Fibroblast of lung (primary cell): ENCODE measurements at places on chromosomes 4 and X.

GRCh38 chrX:4181782-4182407 lies 468.4 kb upstream of the PRKX start:
- DNase-seq = no peak

GRCh38 chrX:24166078-24166477 lies 16.5 kb downstream of the ZFX start:
- DNase-seq = no peak

DNA sequence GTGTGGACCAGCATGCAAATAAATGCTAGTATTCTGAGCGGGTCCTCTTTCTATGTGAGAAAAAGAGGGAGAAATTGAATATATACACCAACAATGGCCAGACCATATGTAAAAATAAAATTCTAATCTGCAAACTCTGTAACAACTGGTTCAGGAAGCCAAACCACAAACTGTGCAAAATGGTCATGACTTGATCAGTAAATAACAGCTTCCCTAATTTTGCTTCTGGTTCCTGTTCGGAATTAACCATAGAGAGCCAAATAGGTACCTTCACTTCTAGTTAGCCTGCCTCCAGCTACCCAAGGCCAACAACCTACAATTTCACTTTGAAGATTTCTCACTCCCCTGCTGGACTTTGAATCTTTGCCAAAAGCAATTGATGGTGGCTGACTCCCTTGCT lies 1313.2 kb downstream of the ADGRL3 start:
- DNase-seq = no peak

DNA sequence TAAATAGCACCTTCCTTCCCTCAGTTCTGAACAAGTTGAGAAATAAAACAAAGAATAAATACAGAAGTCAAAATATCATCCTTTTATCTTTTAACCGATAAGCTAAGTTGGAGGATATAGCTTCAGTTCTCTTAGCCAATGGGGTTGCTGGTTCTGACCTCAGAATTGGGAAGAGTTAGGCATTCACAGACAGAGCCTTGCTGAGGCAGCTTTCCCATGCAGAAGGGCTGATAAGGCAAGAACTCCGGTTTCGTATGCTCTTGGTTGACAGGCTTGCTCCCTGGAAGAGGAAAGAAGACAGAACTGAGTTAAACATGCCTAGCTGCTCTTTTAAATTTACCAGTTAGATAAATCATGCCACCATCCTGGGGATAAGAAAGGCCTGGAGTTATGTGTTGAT lies 17.6 kb downstream of the FRAS1 start:
- no peak for DNase-seq

DNA sequence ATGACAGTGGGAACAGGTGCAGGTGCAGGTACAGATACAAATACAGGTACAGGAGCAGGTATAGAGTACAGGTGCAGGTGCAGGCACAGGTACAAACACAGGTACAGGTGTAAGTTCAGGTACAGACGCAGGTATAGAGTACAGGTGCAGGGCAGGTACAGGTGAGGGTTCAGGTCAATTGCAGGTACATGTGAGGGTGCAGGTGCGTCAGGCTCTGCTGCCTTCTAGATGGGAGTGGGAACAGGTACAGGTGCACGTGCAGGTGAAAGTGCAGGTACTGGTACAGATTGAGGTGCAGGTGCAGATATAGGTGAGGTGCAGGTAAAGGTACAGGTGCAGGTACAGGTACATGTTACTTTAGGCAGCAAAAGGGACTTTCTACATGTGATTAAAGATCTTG lies 85.7 kb downstream of the CRLF2 start:
- DNase-seq = no peak

DNA sequence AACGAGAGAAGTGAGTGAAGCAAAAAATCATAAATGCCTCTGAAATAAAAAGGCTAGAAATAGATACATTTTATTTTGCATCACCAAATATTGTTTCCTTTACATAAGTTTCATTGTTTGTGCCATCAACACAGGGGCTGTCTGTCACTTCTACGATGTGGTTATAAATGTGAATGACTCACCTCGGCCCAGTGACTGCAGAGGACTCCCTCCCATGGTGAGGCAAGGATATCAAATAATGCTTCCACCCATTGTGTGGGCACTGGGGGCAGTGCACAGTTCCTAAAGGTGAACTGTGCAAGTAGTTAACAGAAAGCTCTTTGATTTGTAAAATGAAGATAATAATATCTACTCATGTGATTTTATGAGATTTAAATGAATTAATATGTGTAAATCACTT lies 230.3 kb upstream of the NEIL3 start:
- DNase-seq = no peak

- no peak for DNase-seq
These were observed 12.8 kb upstream of the CDKN2AIP start for GRCh38 chr4:183431614-183432013.

GRCh38 chr4:163624727-163625126 lies 130.2 kb downstream of the TMA16 start:
- DNase-seq = no peak

DNA sequence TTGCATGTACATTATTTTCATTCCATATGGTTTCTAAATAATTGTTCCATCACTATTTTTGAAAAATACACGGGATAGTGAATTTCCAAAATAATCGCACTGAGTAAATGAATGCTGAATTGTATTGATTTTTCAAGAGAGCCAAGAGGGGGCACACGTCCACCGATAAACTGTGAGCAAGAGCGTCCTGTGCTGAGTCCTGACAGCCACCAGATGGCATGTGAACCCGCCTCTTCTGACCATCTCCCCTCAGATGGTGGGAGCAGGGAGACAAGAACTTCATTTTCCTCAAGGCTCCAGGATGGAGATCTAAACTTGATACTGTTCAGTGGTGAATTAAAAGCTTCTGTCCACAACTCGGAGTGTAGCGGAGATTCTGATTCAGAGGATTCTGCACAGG lies 30.6 kb upstream of the IL9R start:
- DNase-seq = no peak

GRCh38 chr4:139643042-139643895 lies 22.4 kb upstream of the MGST2 start:
- DNase-seq = no peak

- DNase-seq = no peak
These were observed 16.3 kb downstream of the PPP3CA start for GRCh38 chr4:101331017-101331416.

GRCh38 chrX:46695491-46695890 lies 63.4 kb downstream of the SLC9A7 start:
- no peak for DNase-seq
